Left colon (tissue), 2 donors: ENCODE measurements at places on chromosomes 12 and 14.

DNA sequence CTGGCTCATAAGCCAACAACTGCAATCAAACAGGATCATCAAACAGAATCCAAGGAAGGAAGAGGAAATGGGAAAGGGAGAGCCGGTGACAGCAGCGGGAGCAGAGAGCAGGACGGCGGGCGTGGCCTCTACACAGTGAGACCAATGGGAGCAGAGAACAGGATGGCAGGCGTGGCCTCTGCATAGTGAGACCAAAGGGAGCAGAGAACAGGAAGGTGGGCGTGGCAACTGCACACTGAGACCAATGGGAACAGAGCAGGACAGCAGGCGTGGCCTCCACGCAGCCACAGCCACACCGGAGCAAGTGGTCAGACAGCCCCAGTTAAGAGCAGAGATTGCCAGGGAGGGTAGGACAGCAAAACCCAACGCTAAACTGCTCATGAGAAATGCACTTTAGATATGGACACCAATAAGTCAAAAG is 16.4 kb downstream of the LRCOL1 start:
- peak; percentile 98 for DNase-seq

DNA sequence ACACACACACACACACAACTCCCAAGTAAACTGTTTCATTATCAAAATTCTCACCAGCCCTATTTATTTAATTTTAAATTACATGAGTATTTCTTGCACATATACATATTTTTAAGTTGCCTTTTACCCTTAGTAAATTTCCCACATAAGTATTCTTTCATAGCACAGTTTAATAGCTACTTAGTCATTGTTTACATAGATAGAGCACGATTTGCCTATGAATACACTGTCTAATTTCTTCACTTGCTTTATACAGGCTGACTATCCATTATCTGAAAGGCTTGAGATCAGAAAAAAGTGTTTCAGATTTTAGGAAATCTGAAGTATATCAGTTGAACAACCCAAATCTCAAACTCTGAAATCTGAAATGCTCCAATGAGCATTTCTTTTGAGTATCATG is 30.9 kb downstream of the NIN start:
- no peak for DNase-seq

- peak; percentile 81 for DNase-seq
These were observed at the start of gene BDKRB2 for GRCh38 chr14:96204151-96205058. BDKRB2 (plus strand) TSS chr14:96204839; CDS start chr14:96237108, 32,269 bp downstream.

DNA sequence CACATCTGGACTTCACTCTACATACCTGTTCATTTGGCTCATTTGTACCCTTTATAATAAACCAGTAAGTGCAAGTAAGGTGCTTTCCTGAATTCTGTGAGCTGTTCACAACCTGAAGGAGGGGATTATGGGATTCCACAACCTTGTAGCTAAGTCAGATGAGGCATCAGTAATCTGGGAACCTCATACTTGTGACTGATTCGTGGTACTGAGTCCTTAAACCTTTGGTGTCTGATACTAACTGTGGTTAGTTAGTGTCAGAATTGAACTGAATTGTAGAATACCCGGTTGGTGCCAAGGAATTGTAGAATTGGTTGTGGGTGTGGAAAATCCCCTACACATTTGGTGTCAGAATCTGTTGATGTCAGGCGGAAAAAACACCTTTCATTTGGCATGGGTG is 83.4 kb downstream of the TMX1 start:
- DNase-seq: no peak

DNA sequence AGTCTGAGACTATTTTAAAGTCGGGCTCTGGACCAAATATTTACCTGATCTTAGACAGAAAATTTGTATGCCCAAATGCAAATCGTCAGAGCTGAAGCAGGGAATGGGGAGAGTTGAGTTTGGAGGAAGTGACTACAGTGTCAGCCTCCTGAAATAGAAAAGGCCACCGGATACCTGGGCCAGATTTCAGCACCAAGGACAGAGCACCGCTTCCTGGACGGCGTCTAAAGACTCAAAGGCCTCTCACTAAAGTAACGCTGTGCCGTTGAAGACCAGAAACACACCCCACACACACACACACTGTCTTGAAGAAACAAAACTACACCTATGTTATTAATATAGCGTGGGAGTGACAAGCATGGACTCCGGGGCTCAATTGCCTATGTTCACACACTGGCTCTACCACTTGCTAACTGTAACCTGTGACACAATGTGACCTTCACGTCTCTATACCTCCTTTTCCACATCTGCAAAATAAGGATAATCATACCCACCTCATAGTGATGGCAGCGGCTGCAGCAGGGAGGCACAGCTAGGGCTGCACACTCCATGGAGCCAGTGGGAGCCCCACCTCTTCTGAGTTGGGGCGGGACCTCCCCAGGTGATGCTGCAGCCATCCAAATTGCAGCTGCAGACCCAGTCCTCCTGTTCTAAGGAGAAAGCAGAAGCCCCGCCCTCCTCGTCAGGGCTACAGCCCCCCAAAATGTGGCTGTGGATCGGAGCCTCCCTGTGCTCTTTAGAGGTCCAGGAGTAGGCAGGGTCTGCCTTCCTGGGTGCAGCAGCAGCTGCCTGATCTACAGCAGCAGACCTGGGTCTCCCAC is 35.6 kb downstream of the KRT76 start:
- peak; percentile 36 for DNase-seq

DNA sequence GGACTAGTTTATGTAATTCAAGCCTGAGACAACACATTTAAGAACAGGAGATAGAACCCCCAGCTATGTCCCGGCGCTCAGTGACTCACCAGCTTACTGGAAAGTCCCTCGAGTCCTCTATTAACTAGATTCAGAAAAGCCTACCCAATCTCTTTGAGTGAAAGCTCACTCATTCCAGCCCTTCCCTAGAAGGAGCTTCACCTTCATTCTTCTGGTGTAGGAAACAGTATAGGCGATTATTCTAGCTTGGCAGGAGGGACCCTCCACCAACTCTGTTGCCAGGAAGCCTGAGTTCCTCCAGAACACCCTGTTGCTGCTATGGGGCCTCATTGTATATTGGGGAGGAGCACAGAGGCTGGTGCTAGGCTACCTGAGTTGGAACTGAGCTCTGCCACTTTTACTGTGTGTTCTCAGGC is 57.2 kb upstream of the AEBP2 start:
- DNase-seq: no peak

- no peak for DNase-seq
These were observed 399.1 kb downstream of the DAD1 start for GRCh38 chr14:22189881-22190280.

DNA sequence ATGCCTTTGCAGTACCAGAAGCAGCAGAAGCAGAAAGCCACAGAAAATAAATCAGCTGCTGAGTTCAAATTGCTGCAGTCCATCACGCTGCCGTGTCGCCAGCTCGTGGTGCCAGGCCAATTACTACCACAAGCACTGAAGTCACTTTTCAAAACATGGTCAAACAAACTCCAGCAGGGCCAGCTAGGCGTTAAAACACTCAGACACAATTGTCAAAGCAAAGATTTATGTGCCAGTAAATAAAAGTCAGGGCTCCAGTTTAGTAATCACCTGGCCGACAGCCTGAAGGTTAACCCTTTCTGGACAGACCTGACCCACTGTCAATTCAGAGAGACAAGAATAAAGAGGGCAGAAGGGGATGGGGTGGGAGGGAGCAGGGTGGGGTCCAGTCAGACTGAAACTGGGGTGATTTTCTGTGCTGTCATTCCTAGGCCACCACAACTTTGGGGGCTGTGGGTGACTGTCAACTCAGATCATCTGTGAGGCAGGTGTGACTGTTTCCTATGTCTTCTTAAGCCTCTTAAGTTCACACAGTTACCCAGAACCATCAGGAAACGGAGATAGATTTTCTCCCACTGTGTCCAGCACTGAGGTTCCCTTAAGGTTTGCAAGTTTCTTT is 109.8 kb upstream of the FUT8 start:
- peak; percentile 29 for DNase-seq

DNA sequence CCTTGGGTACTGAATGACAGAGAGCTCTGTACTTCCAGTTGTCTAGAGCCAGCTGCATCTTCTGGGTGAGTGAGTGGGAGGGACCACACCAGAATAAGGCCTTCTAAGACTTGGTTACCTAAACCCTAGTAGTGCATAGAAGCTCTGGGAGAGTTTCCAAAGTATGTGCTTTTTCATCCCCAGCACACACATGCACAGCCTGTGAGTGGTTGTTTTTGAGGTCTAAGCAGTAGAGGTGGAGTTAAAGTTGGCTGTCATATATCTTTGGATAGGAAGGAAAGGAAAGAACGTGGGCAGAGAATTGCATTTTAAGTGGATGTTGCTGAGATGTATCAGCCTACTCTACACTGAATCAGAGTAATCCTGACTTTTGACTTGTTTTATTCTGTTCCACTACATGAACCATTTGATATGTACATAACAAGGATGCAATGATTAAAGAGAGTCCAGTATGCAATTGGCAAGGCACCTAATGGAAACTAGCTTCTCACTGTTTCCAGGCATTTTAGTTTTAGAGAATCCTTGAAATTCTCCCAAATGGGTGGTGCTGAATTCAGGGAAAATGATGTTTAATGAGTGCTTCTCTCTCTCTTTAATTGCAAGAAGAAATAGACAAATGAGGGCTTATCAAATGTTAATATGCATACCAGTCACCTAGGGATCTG is 51.8 kb upstream of the PRICKLE1 start:
- no peak for DNase-seq

GRCh38 chr12:49705479-49706134 is 1.6 kb downstream of the FMNL3 start:
- peak; percentile 27 for DNase-seq

DNA sequence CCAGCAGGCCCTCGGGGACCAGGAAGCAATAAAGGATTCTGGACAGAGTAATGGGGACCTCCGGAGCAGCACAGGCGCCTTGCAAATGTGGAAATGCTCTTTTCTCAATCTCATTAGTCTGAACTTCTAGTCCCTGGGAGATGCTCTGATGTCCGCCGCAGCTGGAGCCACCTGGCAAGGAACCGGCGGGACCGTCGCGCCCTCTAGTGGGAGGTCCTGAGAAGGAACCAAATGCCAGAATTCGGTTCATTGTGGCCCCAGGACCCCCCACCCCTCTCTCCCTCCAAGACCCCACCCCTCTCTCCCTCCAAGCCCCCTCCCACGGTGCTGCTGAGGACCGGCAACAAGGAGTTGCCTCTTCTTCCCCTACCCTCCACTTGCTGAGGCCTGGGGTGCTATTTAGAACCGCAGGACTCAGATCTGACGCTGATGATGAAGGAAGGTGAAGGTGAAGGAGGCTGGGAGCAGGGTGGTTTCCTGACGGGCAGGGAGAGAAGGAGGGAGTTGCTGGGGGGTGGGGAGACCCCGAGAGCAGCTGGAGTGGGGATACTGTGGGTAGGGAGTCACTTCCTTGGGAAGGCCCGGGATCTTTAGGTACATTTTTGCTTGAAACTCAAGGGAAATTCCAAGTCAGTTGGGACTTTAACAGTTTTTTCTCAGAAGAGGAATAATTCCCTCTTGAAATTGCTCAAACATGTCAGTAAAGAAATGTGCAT is 42.5 kb downstream of the SMIM41 start:
- peak; percentile 79 for DNase-seq

GRCh38 chr12:117236456-117237001 is 46.3 kb upstream of the FBXO21 start:
- DNase-seq: peak; percentile 43
